ENCODE measurements at places on chromosomes 4 and X.

GRCh38 chrX:117407449-117408150 lies 709.0 kb downstream of the KLHL13 start:
- no peak for DNase-seq

- peak; percentile 81 for DNase-seq
Measured at GRCh38 chr4:158729716-158730559, 6.7 kb upstream of the PPID start.

- DNase-seq = no peak
Measured at GRCh38 chrX:39162322-39162735, 361.1 kb downstream of the MID1IP1 start.

DNA sequence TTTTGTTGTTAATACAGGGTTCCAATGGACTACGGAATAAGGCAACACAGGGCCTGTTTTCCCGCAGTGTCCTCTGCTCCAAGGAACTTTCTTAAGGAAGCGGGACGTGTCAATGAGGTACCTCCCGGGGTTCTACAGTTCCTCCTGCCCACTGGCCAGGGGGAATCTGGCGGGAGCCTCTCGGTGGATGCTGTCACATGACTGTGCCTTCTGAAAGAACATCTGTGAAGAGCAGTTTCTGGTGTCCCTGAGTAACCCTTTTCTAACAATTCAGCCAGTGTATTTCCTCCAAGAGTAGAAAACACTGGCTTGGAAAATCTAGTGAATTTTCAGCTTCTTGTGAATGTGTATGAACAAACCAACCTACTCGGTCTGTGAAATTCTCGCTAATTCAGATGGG lies 32.7 kb downstream of the MFAP3L start:
- DNase-seq = peak; percentile 90

- DNase-seq = no peak
Measured at GRCh38 chr4:55444827-55445226, 49.1 kb downstream of the TMEM165 start.

- peak; percentile 62 for DNase-seq
Measured at GRCh38 chr4:15956179-15956850, 6.7 kb downstream of the FGFBP2 start.

DNA sequence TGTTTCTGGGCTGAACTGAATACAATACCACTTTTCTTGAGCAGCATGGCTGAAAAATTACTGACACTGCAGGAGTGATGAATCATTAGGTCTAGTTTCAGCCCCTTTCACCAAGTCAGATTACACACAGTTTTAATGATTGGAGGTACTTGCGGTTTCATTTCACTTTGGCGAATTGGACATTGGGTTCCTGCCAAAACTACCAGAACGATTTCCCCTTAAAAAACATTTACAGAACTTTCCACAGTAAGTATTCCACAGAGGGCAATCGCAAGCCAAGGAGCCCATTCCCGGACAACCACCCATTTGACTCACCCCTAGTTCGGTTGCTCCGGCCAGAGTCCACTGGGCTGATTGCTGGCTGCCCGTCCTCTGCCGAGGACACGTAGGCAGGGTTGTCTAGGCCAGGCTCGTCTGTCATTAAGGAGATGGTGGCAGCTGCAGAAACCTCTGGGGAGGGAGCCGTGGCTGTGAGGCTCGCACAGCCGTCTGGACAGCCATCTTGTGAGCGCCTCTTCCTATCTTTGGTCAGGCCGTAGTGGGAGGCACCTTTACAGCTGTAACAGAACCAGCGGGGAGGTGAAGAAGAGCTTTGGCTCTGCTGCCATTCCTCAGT lies 83.5 kb downstream of the LNX1 start:
- peak; percentile 50 for DNase-seq

DNA sequence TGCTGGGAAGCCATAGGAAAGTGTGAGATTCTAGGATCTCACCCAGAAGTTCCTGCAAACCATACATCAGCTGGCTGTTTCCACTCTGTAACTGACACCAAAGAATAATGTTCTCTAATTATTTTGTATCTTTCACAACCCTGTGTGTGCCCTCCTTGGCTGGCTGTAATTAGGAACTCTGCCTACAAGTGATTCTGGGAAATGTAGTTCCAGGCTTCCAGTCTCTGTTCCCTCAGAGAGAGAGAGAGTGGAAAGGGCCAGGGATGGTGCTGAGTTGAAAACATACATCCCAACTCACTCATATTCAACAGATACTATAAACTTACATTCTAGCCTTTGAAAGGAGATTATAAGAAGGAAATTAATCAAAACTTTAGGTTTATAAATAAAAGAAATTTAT lies 57.5 kb upstream of the C1QTNF7 start:
- DNase-seq = no peak

DNA sequence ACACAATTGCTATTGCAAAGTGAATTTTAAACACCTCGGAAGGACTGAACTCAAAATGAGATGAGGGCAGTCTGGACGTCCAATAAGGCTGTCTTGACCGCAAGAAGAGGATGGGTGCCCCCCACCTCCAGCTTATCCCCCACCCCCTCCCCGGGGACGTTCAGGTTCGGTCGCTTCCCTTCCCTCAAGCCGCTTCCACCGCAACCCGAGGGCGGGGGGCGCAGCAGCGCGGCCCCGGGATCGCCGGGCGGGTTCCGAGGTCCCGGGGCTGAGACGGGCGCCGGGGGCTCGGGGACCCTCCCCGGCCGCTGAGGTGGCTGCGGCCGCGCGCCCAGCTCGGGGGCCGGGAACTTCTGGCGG lies 480 bp downstream of the USP46 start:
- DNase-seq = no peak

DNA sequence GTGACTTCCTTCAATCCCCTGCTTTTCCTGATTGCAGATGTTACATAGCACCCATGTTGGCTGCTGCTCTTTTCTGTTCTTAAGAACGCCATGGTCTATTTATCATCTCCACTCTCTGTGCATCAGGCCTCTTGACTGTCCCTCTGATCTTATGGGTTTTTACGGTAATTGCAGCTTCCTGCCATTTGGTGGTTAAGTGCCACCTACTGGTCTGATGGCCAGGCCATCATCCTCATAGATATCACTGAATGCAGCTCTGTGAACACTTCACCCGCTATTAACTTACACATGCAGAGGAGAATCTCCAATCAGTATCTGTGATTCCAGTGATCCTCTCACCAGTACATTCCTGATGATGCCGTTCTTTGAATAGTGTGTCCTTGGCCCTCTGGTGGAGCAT lies 382.4 kb downstream of the TRAM1L1 start:
- DNase-seq = peak; percentile 12

GRCh38 chrX:119481323-119481801 lies 13.1 kb downstream of the SLC25A5 start:
- no peak for DNase-seq

DNA sequence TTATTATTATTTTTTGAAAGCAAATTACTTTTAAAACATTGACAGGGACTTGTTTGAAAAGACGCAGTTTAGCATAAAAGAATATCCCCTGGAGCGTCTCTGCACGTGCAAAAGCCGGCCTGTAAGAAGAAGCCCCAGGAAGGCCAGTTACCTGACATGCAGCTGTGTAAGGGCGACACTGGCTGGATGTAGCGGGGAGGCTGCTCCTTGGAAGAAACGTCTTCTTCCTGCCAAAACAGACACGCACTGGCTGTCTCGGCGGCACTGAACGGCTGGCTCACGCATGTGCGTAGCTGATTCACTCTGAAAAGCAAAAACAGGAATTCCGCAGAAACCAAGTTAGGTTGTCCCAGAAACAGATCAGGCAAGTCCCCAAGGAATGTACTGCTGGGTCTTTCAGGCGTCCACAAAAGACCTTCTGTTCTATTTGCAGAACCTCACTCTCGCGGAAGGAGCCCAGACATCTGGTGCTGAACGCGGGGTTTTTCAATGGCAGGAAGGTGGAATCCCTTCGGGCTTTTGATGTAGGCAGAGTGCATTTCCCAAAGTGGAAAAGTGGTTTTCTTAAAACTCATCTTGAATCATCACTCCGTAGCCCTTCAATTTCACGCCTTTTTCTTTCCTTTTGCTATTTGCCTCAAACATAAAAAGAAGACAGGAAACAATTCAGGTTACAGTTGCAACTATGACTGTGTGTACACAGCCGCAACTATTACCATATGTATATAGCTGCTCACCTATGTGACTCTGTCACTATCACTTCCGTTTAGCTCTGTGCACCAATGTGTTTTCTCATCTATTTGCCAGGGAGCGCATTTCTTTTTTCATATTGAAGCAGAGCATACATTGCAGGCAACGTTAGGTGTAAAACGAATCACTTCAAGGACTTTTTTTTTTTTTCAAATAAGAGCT lies 38.1 kb upstream of the ARSH start:
- DNase-seq = peak; percentile 48

GRCh38 chr4:76090241-76090691 lies 15.8 kb downstream of the ART3 start:
- DNase-seq = peak; percentile 94

DNA sequence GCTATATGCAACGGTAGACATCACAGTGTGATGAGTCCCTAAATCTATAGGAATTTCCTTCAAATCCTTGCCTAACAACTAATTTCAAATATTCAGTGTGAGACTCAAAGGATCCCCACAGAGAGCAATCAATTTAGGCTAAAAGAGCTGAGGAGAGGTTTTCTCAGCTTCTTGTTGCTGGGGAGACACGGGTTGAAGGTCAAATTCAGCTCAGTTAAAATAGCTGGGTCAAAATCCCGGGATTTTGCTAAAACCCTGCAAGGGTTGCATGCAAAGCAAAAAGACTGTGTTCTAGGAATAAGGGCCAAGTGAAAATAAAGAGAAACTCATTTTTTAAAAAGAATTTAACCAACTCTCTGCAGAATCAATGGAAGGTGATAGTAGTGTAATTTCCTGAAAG lies 1073.4 kb downstream of the NLGN4X start:
- DNase-seq = no peak

GRCh38 chrX:3371163-3371562 lies 24.7 kb upstream of the MXRA5 start:
- DNase-seq = no peak

DNA sequence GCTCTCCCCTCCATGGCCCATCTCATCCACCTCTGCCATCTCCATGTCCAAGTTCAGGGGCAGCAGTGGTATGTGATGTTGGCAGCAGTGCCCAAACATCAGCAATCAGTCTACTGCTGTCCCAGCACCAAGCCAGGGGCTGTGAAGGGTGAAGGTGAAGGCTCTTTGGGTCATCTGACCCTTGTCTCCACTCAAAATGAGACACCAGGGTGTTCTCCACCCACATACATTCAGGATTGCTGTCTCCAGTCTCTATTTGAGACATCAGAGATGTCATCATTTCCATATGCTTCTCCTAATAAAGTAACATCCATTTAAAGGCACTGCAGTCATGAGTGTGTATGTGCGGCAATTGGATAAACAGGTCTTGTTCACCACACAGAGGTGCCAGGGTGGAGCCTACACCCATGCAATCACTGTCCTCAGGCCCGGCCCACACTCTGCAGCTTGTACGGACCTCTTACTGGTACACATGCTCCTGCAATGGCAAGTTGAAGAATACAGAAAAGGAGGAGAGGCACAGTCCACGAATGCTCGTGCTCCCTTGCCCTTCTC lies 22.2 kb downstream of the MAML3 start:
- no peak for DNase-seq

DNA sequence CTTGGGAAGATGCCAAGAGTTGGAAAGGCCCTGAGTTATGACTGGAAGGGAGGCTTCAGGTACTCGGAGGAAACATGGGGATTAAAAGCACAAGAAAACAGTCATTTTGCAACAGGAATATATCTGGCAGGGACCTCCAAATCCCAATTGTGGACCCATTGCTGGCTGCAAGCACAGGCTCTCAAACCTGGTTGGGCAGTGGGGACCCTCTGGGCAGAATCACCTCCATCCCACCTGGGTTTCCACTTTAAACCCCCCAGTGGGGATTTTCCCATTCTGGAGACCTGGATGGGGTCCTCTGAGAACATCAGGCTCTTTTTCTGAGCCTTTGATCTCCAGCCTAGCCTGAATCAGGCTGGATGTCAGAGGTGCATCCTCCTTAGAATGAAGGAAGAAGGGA lies 177.8 kb downstream of the ASMT start:
- no peak for DNase-seq

DNA sequence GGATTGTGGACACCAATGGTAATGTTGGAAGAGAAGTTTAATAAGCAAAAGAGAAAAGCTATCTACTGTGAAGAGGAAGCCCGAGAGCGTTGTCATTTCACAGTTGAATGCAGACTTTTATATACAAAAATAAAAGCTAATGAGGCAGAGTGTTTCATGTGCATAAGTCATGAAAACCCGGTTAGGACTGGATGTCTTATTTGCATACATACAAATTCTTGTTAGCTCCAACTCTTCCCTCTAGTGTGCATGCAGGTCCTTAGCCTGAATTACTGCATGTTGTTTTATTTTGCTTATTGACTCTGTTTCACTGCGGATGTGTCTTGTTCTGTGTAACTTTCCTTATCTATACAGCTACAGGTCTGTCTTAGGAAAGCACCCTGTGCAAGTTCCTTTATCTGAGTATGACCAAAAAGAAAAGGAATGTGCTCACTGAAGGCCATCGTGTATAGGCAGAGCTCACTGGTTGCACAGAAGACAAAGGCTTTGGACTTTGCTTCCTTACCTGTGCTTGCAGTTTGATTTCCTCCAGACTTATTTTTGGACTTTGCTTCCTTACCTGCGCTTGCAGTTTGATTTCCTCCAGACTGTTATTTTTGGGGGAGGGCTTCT lies 25.1 kb upstream of the UGT2B11 start:
- no peak for DNase-seq

GRCh38 chr4:84389406-84389805 lies 109.7 kb downstream of the NKX6-1 start:
- no peak for DNase-seq

DNA sequence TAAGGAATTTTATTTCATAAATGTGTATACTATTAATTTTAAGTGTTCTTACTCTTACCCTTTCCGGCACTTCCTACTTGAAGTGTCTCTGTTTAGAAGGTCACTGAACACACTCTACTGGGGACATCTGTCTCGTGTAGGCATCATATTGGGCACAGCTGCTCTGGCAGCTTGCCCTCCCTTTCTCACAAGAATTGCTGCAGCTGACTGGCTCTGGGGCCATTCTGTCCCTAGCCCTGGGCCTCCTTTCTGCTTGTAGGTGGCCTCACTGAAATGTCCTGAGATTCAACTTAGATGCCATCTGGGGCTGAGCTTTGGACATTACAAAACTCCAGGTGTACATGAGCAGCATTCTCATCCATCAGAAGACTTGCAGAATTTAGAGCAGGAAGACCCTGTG lies 49.6 kb downstream of the SMAD1 start:
- no peak for DNase-seq

- DNase-seq = no peak
Measured at GRCh38 chrX:53263597-53264094, 17.7 kb downstream of the IQSEC2 start.

GRCh38 chr4:84503495-84504437 lies 4.7 kb upstream of the NKX6-1 start:
- peak; percentile 86 for DNase-seq

GRCh38 chr4:53914313-53915016 lies 149.9 kb downstream of the CHIC2 start:
- DNase-seq = no peak

- no peak for DNase-seq
Measured at GRCh38 chr4:176230836-176231235, 35.5 kb upstream of the SPATA4 start.

- no peak for DNase-seq
Measured at GRCh38 chr4:993111-994029, at the start of gene SLC26A1. SLC26A1 (minus strand) TSS chr4:993404; CDS start chr4:991703, 1,701 bp downstream.

- peak; percentile 56 for DNase-seq
Measured at GRCh38 chrX:119981286-119982070, 37.9 kb upstream of the NKAP start.

GRCh38 chr4:54658252-54659093 lies 716 bp downstream of the KIT start:
- DNase-seq = no peak
